Muscle of leg (tissue), 16 donors: ENCODE measurements at places on chromosomes 3 and 15.

DNA sequence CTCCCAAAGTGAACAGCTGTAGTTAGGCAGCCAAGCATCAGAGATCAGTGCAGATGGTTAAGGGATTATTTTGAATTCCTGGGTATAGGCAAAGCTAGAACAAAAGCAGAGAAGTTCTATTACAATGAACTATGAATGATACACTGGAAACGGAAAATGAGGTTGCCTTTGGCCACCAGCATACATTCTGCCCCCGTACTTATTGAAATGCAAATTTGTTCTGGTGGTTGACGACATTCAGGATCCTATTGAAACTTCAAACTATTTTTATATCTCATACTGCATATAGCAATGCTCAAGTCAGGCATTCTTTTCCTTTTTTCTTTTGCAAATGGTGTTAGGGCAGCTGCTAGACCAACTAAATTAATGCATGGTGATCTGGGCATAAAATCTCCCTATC lies 61.7 kb downstream of the SLC12A1 start:
- DNase-seq = no peak

GRCh38 chr15:77535845-77536244 lies 96.9 kb downstream of the LINGO1 start:
- no peak for DNase-seq

GRCh38 chr3:185914911-185915629 lies 22.7 kb downstream of the TRA2B start:
- DNase-seq = no peak

GRCh38 chr3:60585918-60586317 lies 665.3 kb downstream of the FHIT start:
- no peak for DNase-seq

- DNase-seq = no peak
Measured at GRCh38 chr3:110791995-110792686, 279.5 kb upstream of the NECTIN3 start.

- peak; percentile 74 for DNase-seq
Measured at GRCh38 chr3:134361162-134361835, 12.9 kb downstream of the AMOTL2 start.

DNA sequence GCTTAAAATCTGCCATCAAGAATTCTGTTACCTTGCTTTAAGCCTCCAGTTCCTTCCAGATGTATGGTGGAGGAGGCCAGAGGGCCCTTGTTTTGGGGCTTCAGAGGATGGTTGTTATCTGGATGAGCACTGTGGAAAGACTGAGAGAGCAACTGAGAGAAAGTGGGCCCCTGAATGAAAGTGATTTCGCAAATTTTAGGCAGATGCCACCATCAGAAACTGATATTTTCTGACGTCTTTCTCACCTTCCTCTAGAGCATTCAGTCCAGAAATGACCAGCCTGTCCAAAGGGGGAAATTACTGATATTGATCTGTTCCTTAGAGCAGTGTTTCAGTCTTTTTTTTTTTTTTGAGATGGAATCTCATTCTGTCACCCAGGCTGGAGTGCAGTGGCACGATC lies 13.4 kb downstream of the B3GNT5 start:
- DNase-seq = no peak

DNA sequence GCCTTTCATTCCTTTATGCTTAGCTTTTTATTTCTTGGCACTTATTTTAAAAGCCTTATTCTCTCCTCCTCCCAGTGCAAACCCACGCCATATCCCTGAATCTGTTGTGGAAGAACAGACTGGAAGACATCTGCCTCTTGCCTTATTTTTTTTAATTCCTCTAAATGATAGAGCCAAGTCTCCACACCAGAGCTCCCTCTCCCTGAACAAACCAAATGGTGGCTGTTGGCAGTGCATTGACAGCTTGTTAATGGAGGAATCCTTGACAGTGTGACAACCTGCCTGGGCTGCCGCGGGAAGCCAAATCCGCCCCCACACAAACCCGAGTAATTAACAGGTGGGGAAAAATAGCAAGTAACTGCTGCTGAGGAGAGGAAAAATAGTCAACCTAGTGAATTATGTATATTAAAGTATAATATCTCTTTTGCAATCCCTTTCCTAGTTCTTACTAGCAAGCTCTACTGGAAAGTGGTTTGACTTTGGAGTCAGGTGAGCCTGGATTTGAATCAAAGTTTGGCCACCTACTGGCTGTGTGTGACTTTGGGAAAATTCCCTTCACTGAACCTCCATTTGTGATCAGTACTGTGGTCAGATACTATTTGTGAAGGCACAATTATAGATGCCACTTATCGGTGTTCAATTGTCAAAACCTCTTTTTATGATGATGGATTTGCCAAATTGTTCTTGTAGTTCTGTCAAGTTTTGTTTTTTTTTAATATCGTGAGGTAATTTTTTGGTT lies 589.6 kb downstream of the PDCD6IP start:
- peak; percentile 15 for DNase-seq

DNA sequence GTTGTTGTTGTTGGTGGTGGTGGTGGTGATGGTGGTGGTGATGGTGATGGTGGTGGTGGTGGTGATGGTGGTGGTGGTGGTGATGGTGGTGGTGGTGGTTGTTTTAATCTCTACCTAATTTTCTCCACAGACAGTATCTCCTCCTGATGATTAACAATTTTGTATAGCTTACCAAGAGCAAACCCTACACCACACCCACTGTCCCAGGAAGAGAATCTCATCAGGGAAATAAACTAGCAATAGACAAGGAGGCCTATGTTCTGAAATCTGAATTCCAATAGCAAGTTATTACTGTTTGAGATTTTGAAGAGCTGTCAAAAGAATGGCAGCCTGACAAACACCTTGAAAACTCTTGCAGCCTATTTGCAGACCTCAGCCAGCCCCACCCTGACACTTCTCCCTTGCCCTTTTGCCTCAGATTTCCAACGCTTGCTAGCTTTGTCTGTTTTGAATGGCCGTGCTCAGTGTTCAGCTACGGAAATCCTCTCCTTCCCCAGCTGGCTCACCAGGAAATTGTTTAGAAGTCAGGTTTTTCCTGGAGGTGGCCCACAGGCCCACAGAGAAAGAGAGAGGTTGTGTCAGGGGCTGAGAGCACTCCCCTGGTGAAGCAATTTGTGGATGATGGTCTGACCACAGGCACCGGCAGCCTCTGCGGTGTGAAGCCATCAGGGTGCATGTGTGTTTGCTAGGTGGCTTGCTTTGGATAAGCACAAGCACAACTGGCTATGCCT lies 101.6 kb downstream of the MAGI1 start:
- DNase-seq = peak; percentile 47
